ENCODE measurements at places on chromosomes 5 and 9. TPM values are rescaled to one million over a fixed set of nuclear protein-coding genes. Genes with fewer than 3 reads are reported as not detected.
A peak's percentile ranks its signal among the peaks of the same experiment; 100 is the strongest.

DNA sequence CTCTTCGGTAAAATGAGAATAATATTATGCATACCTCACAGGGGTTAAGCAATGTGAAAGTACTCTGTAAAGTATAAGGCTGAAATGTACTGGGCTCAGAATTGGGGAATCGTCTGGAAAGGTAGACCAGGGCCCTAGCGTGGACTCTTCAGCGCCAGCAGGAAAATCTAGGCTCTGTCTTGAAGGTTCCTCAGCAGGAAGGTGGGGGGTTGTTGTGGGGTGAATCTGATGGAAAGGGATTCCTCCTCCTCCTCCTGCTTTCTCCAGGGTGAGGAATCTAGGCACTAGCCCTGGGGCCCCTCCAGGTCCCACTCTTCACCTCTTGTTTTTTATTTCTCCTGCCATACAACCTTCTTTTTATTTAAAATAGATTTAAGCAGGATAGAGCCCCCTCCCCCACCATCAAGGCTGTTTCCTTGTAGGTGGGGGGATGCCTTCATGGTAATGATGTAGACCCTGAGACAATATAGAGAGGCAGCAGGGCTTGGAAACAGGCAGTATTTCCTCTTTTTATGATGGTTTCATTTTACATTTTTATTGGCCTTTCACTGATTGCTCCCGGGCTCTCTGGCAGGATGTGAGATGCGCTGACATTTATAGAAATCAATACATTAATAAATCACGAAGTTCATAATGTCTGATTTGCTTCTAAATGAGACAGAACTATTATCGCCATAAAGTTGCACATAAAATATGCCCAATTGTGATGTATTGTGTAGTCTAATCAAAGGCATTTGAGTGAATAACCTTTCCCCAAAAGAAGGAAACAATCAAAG lies 78.9 kb upstream of the GABRP start:
- DNase-seq: no peak

- no peak for DNase-seq
Observed at GRCh38 chr9:16602494-16602893, 268.0 kb downstream of the BNC2 start.

- DNase-seq: no peak
Observed at GRCh38 chr5:169260896-169261569, 39.9 kb downstream of the SLIT3 start.

- peak; percentile 51 for DNase-seq
Observed at GRCh38 chr5:16980983-16981382, 44.9 kb upstream of the MYO10 start.

GRCh38 chr9:113461285-113461684 lies 2.2 kb upstream of the RGS3 start:
- peak; percentile 32 for DNase-seq

- DNase-seq: no peak
Observed at GRCh38 chr5:131209506-131210150, 38.9 kb downstream of the LYRM7 start.

DNA sequence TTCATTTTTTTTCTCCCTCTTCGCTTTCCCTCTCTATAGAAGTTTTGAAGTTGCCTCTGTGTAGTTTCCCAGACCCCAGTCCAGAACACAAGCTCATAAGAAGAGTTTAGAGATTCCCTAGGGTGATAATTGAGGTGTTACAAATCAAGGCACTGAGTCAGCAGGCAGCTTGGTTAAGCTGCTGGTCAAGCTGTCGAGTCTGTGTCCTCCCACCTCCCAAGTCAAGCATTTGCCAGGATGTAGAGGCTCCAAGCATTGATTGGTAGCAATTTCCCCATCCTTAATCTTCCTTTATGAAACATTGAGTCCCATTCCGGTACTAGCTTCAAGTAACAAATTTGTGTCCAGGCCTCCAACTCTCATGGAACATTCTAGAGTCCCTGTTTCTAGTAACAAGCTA lies 47.5 kb upstream of the SLC1A1 start:
- DNase-seq: no peak

The IL33 gene
- under 0.01 TPM for total RNA-seq

The ADAMTSL1 gene
- 70.1 TPM for total RNA-seq

The SOHLH1 gene
- total RNA-seq: not detected

Measured in osteoblast (primary cell).